HEK293T (cell line): ENCODE measurements at places on chromosomes 1 and 21.
A peak's percentile ranks its signal among the peaks of the same experiment; 100 is the strongest.

GRCh38 chr1:168806952-168807351 lies 77.9 kb upstream of the DPT start:
- no peak for DNase-seq

- DNase-seq, result no peak
Measured at GRCh38 chr1:186179231-186179630, 195.8 kb downstream of the TPR start.

GRCh38 chr1:8104278-8105236 lies 78.4 kb upstream of the ERRFI1 start:
- no peak for DNase-seq

DNA sequence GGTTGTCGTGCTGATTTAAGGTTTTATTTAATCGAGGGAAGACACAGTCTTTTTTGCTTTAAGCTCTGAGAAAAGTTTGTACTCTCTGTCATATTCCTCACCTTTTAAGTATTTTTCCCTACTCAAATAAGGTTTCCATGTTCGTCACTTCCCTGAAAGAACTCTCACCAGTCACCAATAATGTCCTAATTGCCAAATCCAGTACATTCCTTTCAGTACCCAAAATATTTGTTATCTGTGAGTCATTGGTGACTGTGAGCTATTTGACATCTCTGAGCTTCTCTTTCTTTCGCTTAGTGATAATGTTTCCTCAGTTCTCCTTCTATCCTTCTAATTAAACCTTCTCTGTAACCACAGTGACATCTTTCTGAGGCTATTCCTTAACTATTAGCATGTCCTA lies 874.2 kb upstream of the ADGRL2 start:
- DNase-seq, result no peak

- DNase-seq, result no peak
Measured at GRCh38 chr1:224168859-224169380, 14.1 kb upstream of the DEGS1 start.

GRCh38 chr1:51912881-51913280 lies 34.4 kb upstream of the NRDC start:
- DNase-seq, result no peak

- DNase-seq, result no peak
Measured at GRCh38 chr1:196355206-196355786, 252.9 kb downstream of the KCNT2 start.

DNA sequence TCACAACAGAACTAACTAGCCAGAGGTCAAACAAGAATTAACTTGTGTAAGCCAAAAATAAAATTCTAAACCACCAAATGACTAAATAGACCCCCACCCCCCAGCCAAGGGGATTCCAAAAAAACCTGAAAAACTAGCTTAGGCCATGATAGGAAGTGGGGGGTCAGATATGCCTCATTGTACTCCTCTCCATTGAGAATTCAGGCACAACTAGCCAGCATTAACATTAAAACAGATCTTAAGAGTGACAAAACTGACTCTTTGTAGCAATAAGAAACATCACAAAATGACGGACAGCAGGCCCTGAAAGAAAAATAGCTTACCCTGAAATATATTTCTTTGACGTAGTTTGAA lies 103.0 kb upstream of the ETV3 start:
- DNase-seq, result no peak

GRCh38 chr21:20353351-20353750 lies 644.9 kb upstream of the NCAM2 start:
- DNase-seq, result no peak

- no peak for DNase-seq
Measured at GRCh38 chr1:7011826-7012225, 226.6 kb downstream of the CAMTA1 start.

DNA sequence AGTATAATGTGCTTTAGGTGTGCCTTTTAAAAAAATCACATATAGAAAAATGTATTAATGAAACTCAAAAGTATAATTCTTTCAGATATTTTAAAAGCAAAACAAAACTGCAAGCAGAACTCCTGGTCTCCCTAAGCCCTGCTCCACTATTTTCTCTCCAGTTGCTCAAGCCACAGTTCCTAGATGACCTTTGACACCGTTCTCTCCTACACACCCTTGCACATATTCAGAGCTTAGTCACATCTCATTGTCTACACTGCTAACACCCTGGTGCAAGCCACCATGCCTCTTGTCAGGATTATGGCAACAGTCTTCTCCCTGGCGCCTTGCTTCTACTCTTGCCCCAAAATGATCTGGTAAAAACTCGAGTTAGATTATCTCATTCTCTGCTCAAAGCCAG lies 50.2 kb upstream of the ROR1 start:
- DNase-seq, result no peak

DNA sequence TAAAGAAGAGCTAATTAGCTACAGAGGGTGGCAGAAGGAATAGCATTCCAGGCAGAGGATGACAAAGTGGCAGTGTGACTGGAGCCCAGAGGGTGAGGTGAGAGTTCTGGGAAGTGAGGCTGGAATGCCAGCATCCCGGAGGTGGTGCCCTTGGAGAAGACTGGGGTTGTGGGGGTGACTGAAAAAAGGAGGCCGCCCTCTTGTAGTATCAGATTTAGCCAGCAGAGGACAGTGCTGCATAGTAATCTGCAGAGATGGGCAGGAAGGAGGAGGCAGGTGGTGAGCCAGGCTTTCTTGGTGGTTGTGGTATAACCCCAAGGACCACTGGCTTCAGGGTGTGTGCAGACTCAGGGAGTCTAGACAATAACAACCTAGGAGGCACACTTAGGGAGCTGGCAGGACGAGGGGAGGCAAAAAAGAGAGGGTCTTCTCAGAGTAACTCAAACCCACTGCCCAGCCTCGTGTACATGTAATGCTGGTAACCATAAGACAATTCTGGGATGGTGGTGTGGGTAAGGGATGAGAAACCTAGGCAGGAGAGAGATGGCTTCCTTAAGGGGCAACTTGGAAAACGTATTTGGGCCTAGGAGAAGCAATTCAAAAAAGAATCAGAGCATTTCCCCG lies 30.5 kb downstream of the MROH7 start:
- DNase-seq, result peak; percentile 87

DNA sequence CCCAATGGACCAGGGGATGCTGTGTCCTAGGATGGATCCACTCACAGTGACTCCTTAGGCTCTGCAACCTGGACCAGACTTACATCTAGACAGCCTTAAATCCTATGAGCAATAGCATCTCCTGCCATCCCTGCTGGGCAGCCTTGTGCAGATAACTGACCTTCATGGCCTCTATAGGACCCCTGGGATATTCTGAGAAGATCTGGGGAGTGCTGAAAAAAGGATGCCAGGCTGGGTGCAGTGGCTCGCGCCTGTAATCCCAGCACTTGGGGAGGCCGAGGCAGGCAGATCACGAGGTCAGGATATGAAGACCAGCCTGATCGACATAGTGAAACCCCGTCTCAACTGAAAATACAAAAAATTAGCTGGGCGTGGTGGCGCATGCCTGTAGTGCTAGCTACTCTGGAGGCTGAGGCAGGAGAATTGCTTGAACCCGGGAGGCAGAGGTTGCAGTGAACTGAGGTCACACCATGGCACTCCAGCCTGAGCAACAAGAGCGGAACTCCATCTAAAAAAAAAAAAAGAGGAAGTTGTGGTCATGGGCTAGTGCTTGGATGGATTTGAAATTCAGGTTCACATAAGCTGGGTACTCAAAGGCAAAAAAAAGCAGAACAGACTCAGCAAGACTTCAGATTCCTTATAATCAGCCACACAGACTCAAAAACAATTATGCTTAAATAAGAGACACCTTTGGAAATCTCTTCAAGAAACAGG lies 10.9 kb upstream of the SH2D1B start:
- no peak for DNase-seq

- peak; percentile 6 for DNase-seq
Measured at GRCh38 chr1:192363177-192363576, 46.4 kb downstream of the RGS21 start.

DNA sequence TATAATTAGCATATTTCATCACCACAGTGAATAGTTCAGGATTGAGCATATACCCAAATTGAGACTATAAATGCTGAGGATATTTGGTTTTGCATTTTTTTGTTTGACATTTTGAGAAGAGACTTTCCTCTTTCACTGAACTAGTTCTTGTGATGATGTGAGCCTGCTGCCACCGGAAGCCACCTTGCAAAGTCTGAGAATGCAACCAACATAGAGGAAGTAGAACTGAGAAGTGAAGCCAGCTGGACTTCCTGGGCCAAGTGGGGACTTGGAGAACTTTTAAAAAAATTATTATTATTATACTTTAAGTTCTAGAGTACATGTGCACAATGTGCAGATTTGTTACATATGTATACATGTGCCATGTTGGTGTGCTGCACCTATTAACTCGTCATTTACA lies 102.3 kb downstream of the RPE65 start:
- DNase-seq, result no peak

DNA sequence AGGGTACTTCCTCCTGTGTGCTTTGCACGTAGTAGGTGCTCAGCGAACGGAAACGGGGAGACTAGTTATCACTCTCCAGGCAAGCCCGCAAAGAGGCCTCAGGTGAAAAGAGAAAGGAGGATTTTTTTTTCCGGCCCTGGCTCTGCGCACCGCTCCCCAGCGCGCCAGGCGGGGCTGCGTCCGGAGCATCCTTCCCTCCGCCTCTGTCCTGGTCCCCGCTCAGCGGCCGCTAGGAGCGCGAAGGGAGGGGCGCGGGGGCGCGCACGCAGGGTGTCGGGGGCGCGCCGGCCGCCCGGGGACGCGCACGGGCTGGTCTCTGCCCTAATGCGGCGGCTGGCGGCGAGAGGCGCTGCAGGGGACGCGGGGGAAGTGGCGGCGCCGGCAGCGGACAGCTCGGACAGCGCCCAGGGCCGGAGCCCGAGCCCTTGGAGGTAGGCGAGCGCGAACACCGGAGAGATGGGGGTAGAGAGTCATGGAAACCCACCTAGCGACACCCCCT lies 42.3 kb upstream of the NFASC start:
- DNase-seq, result peak; percentile 98

GRCh38 chr1:223843934-223844786 lies 1.6 kb downstream of the TP53BP2 start:
- no peak for DNase-seq

DNA sequence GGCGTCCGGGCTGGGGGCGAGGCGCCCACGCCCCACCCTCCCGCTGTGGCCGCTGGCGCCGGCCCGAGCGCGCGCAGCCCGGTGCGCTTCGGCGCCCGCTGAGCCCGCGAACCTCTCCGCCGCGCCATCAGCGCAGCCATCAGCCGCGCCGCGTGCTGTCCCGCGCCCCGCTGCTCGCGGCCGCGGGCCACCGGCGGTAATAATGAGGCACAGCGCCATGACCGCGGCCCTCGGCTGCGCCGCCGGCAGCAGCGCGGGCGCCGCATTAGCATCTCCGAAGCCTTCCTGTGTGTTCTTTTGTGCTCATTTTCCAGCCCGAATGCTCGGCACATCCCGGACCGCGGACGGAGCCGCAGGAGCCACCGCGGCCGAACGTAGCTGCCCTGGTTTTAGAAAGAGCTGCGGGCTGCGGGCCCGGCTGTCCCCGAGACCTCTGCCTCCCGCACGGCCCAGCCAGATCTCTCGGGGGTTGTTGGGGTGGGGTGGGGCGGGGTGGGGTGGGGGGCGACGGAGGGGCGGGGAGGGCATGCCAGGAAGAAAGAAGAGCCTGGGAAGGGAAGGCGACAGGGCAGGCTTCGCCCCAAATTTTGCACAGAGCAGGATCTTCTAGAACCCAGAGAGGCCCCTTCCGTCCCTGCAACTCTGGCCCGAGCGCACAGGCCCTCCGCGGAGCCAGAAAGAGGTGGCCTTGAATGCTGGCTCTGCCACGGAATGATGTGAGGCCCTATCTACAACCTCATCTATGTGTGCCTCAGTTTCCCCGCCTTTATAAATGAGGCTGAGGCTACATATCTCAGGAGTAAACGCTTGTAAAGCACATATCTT lies 55.3 kb downstream of the RRAGC start:
- DNase-seq, result peak; percentile 55
